ENCODE measurements at places on chromosomes 12 and 14.
A peak's percentile ranks its signal among the peaks of the same experiment; 100 is the strongest.

DNA sequence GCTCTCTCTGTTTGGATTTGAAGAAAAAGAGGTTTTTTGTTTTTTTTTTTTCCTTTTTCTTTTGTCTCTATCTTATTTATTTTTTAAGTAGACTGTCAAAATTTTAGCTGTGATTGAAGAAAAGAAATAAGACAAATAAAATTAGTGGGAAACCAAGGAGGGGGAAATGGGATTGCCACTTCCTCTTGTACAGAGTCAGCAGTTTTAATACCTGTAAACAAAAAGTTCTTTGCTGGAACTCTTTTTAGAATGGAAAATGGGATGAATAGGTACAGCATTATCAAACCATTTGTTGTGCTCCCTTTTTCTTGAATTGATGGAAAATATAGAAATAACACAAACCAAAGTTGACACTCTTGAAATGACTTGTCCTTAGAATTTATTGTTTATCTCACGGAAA, 680.7 kb downstream of the DIO2 start:
- DNase-seq, result no peak

- DNase-seq, result no peak
These were observed 76.2 kb downstream of the ZFP36L1 start for GRCh38 chr14:68716698-68717097.

DNA sequence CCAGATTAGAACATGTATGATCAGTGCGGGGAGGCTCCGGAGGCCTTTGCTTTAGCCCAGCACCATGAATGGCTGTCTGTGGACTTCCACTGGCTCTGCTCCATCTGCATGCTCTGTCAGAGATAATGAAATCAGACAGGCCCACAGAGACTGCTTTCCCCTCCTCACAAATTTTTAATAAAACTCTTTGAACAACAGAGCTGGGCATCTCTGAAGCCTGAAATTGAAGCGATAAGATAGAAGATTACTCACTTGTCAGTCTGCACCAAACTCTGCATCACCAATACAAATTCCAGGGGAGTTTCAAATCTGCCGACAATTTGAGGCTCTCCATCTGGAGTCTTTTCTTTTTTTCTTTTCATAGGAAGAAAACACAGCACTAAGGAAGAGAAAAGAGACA, 110.0 kb downstream of the DYRK2 start:
- no peak for DNase-seq

GRCh38 chr14:60632777-60633176, 16.5 kb downstream of the SIX1 start:
- DNase-seq, result no peak

DNA sequence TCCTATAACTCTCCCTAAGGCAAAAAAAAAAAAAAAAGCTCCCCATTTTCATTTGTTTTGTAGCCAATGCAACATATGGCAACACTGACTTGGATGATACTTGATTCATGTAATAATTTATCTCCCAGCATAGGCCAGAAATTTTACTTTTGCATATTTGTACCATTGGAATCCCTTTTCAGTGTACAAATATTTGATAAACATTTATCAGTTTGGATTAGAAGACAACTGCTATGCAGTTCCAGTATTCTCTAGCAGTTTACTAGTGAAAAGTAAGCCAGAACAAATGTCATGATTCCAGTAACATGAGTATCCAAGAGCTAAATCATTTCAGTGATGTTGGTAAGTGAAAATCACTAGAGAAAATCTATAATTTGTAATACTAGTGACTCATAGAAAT, 392.3 kb downstream of the CCER1 start:
- DNase-seq, result no peak

GRCh38 chr12:32864731-32865130, 31.8 kb downstream of the PKP2 start:
- no peak for DNase-seq

- DNase-seq, result no peak
These were observed 21.4 kb upstream of the IGF1 start for GRCh38 chr12:102501773-102502172.

- no peak for DNase-seq
These were observed 156.5 kb upstream of the PLEKHG7 start for GRCh38 chr12:92546259-92546634.

DNA sequence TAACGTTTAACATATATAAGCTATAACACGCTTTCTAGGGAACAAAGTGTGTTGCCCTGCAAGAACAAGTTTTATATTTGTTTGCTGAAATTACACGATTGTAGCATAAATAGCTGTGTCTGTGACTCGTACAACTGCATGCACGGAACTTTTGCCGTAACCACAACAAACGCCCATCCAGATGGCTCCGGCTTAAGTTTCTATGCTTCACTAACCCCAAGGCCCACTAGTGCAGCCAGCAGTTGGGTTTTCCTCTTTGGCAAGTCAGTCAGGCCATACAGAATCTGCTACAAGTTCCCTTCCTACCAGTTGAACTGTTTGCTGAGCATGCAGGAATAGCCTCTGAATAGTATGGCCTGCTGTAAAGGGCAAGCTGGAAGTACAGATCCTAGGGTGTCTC, 12.1 kb downstream of the CSRP2 start:
- DNase-seq, result peak; percentile 19

- no peak for DNase-seq
These were observed 161.1 kb upstream of the TRHDE start for GRCh38 chr12:72110937-72111650.

- no peak for DNase-seq
These were observed 405.0 kb downstream of the TRHDE start for GRCh38 chr12:72677139-72677538.

GRCh38 chr12:76064904-76065303, 19.6 kb downstream of the NAP1L1 start:
- DNase-seq, result no peak

- no peak for DNase-seq
These were observed 58.4 kb downstream of the FAM222A start for GRCh38 chr12:109771746-109772621.

GRCh38 chr12:27607591-27607990, 83.6 kb downstream of the PPFIBP1 start:
- DNase-seq, result no peak
